Effector memory CD8-positive, alpha-beta T cell (primary cell): ENCODE measurements at places on chromosomes 5 and 9.
A peak's percentile ranks its signal among the peaks of the same experiment; 100 is the strongest.

DNA sequence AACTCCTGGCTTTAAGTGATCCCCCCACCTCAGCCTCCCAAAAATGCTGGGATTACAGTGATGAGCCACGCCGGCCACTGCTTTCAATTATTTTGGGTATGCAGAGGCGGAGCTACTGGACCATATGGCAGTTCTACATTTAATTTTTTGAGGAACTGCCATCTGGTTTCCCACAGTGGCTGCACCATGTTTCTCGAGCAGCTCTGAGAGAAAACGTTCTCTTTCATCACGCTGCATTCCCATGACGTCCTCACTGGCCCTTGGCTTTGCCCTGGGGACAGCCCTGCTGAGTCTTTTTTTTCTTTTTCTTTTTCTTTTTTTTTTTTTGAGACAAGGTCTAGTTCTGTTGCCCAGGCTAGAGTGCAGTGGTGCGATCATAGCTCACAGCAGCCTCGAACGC is 35.5 kb upstream of the GRHPR start:
- DNase-seq = no peak

- no peak for DNase-seq
These were observed 35.7 kb upstream of the MSX2 start for GRCh38 chr5:174688441-174689354.

DNA sequence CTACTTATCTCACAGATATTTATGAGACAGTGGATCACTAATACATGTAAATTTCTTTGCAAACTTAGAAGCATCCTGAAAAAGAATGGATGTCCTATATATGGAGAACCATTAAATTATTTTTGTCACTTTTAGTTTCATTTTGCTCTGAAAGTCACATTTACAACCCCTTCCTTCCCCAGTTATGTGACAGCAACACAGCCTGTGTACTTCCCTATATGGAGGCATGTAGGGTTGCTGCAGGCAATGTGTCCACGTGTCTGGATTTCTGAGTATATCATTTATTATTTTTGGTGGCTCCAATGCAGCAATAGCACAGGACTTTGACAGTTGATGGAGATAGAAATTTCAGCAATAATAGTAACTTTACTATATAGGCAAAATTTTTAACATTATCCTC is 156.4 kb downstream of the ST8SIA4 start:
- DNase-seq = no peak

- DNase-seq = no peak
These were observed 139.0 kb downstream of the CACNA1B start for GRCh38 chr9:138016406-138017187.

DNA sequence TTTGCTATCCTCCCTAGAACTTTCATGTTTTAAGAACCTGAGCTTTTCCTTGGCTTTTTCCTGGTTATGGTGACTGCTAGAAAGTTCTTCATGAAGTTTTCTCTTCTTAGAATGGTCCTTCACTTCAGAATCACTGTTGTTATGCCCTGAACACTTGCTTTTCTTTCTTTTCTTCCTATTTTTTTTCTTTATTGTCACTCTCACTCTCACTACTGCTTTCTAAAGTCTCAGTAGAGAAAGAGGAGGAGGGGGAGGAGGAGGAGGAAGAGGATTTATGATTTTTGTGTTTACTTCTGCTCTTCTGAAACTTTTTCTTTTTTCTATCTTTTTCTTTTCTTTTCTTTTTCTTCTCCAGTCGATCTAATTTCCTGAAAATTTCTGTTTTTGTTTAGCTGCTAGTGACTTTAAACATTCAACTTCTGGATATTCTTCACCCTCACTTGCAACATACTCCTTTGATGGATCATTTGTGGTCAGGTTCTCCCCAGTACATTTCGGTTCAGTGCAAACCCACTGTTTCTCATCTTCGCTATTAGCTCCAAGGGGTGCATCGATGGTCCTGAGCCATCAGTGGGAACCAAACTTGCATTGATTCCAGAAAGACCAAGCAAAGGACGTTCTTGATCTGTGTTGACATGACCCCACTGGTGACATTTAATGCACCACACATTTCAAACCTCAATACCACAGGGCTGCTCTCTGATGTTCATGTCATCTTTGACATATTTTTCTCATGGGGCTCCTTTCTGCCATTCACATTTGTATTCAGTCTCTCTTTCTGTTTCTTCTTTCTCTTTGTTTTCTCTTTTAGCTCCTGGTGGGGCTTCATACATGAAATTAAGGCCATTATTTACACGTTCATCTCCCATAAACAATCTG is 81.6 kb upstream of the HAND1 start:
- no peak for DNase-seq

DNA sequence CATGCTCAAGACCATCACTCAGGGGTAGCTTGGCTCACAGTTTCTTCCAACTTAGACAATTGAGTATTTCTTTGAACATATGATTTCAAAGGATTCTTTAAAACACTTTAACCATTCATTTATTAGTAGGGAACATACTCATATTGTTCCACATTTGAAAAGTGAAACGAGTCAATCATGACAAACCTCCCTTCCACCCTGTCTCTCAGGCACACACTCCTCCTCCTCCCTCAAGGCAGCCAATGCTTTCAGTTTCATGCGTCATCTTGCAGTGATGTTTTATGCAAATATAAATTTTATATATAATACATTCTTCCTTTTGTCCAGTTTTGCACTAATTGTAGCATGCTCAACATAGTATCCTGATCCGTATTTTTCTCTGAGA is 126.0 kb upstream of the BOD1 start:
- DNase-seq = no peak

- no peak for DNase-seq
These were observed 84.8 kb downstream of the RAD23B start for GRCh38 chr9:107367727-107368502.

GRCh38 chr9:92774274-92774673 is 9.6 kb upstream of the BICD2 start:
- no peak for DNase-seq

- peak; percentile 91 for DNase-seq
These were observed 556 bp upstream of the CDK9 start for GRCh38 chr9:127785023-127785932.

GRCh38 chr5:173327084-173327947 is 898 bp downstream of the STC2 start:
- DNase-seq = no peak

GRCh38 chr5:142433526-142434321 is 108.9 kb upstream of the SPRY4 start:
- no peak for DNase-seq

DNA sequence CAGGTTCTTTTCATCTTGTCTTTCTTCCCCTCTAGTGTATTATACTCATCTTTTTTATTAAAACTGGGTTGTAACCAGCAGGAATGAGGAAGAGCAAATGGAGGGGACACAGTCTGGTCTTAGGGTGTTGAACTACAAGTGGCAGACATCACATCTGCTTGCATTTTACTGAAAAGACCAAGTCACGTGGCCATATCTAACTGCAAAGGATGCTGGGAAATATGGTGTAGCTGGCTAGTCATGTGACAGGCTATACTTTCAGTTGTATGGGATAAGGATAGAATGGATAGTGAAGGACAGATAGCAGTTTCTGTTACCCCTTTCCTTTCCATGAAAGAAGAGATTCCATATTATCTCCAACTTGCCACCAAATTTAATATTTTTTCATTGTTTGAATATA is 13.0 kb upstream of the FGD3 start:
- no peak for DNase-seq

DNA sequence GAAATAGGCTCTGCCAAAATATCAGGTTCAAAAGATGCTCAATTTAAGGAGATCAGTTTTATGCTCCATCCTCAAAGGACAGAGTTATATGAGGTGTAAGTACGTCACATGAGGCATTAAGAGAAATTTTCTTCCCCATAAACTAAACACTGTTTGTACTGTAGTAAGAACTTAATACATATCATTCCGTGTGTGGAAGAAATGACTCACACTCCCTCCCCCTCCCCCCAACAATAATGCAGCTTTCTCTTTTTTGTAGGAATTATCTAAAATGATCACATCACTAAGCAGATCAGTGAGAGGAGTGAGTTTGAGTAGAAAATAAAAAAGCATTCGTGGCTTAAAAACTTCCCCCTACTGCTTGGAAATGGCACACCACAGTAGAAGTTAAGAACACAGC is 2.2 kb downstream of the CDH12 start:
- no peak for DNase-seq

DNA sequence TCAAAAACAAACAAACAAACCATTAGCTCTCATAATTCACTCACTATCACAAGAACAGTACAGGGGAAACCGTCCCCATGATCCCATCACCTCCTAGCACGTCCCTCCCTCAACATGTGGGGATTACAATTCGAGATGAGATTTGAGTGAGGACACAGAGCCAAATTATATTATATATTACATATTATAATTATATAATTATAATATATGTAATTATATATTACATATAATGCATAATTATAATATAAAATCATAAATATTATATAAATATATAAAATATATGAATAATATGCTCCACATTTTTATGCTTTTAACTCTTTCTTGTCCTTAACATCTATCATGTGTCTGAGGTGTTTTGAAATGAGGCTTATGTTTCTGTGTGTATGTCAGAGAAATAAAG is 3.4 kb upstream of the C9 start:
- DNase-seq = no peak

DNA sequence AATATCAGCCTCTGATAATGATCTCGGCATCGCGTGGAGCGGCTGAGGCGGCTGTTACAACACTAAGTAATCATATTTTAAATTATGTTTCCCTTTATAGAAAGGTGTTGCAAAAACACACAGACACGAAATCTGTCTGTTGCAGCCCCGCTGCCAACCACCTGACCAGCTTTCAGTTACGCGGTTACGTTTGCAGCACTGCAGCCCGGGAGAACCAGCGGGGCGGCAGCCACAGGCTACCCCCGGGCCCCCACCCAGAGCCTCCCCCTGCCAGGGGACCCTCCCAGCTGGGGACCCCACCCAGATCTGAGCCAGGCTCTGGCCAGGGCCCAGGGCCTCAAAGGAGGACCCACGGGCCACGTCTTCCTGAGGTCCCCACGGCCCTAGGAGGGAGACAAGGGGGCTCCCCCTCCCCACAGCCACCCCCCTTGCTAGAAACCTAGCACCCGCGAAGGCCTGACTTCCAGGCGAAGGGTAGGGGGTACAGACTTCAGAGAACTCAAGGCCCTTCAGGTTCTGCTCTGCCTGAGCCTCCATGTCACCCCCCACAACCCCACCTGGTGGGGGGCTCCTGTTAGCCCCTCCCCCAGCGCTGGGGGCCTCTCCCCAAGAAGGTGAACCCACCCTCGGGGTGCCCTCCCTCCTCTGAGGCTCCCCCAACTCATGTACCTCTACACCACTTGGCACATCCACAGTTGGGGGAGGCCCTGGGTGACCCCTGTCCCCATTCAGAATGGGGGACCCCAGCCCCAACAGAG is 6.0 kb downstream of the NACC2 start:
- no peak for DNase-seq

DNA sequence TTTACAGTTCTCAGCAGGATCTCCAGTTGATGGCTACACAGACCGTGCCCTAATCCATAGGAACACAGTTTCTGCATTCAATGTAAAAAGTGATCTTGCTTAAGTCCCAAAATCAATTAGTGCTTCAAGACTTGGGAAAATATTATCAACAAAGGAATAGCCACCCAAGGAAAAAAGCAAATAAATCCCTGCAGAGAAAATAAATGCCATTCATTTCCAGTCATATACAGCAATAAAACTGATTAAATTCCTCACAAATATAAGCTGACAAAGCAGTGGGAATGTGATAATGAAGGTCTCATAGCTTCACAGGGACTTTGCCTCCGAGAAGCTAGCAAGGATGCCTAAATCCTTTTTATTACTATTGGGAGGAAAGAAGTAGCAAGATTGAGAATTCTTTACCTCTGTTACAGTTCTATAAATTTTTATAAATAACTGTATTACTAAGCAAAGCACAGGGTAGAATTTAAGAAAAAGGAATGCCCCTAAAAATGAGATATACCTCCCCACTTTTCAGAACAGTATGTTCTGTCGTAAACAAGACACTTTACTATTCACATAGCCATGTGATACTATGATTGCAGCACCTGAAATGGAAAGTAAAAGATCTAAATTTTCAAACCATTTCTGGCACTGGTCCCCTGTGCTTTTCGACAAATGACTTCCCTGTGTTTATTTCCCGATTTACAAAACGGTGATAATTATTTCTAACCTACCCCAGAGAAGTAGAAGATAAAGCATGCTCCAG is 59.8 kb downstream of the ARSB start:
- no peak for DNase-seq

DNA sequence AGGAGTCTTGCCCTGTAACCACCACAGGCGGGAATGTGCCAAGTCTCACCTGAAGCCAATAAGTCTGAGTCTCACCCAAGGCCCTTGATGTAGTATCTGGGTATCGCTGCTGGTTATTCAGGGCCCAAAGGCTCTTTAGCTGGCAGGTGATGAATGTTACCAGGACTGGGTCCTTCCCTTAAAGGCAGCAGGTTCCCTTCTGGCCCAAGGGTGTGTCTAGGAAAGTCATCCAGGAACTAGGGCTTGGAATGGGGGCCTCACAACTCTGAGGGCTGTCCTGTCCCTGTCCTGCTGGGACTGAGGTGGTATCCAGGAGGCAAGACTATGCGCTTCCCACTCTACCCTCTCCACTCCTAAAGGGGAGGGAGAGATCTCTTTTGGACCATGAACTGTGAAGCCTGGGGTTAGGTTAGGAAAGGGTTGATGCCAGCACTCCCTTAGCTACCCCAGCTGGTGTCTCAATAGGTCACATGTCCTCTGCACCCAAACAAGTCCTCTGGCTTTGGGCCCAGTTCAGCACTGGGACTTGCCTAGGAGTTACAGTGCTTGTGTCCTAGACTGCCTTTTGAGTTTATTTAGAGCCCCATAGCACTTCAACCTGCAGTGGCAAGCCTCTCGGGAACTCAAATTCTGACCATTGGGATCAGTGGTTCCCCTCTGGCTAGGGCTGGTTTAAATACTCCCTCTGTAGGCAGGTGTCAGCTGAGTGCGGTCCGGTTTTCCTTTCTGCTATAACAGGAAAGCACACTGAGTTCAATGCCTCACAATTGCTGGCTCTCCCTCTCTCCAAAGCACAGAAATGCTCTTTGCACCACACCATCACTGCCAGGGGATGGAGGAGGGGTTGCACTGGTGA is 22.5 kb upstream of the RANBP3L start:
- DNase-seq = no peak

GRCh38 chr9:111131211-111131610 is 92.9 kb upstream of the LPAR1 start:
- DNase-seq = no peak

- DNase-seq = no peak
These were observed 10.3 kb downstream of the CNTFR start for GRCh38 chr9:34579104-34579807.

GRCh38 chr9:71690689-71691435 is 77.5 kb downstream of the CEMIP2 start:
- no peak for DNase-seq
